ENCODE measurements at places on chromosomes 2 and 18.

DNA sequence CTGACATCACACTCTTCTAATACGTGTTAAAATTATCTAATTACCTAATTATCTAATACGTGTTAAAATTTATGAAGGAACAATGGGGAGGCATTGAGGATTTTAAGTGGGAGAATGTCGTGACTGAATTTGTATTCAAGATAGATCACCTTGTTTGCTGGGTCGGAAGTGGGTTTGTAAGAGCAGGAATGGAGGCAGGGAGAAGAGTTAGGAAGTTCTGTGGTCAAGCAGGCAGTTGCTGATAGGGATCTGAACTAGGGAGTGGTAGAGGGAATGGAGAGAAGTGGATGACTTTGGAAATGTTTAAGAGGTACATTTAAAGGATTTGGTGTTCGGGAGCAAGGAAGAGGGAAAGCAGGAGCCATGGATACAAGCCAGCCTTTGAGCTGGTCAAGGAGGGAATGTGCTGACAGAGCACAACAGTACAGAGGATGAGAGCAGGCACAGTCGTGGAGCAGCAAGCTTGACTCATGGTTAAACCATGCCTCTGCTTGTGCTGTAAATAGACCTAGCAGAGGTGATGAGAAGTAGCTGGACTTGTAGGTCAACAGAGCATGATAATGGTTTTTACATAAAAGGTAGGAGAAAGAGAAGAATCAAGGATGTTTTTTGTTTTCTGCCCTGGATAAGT, 16.2 kb downstream of the IL18RAP start:
- peak; percentile 74 for DNase-seq

DNA sequence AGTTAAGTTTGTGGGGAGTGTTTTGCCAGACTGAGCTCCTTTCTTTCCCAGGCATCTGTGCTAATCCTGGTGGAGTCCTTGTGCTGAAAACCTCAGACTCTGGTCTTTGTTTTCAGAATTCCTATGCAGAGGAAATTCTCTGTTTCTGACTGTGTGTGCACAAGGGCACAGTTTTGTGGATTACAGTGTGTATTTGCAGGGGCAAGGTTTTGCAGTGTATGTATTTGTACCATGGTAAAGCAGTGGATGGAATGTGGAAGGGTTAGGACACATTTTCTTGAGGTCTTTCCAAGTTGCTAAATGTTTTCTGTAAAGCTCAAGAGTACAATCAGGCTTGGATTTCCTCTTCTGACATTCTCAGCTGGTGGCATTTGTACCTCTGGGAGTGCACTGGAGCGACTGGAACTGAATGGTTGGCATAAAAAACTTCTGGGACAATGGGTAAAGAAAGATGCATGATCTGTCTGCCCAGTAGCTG, 139.5 kb upstream of the RND3 start:
- DNase-seq, result peak; percentile 83

DNA sequence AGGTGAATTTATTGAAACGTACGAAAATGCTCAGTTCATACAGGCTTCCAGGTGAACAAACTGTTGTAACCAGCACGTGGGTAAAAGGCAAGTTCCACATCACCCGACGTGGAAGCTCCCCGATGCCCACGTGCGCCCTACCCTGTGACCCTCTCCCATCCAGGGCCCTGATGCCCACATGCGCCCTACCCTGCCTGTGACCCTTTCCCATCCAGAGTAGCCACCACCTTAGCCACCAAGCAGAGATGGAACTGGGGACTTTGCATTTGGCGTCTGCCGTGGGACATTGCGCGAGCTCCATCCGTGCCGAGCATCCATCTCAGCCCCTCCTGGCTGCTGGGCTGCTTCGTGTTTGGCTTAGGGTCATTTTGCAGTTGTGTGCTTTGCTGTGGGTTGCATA, 37.5 kb downstream of the ANO7 start:
- no peak for DNase-seq

GRCh38 chr2:114049280-114049679, 159.4 kb downstream of the ACTR3 start:
- no peak for DNase-seq

DNA sequence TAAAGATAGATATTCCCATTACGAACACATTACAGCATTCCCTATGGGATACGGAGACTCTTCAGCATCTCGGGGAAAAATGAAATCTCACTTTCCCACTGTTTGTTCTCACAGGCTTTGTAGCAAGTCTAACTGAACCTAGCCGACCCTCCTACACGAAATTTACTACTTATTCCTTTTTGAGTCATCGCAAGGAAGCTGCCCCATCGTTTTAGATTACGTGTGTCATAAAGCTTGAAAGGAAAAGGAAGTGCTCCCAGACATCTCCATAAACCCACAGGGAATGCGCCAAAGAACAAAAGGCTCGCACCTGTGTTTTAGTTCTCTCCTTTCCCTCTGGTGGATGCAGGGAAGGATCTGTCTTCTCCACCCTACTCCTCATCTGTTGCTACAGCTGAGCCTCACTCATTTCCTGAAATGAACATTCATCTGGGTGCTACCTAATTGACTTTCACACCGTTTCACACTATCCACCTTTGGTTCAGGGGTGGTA, 76.2 kb upstream of the STK39 start:
- DNase-seq, result no peak

DNA sequence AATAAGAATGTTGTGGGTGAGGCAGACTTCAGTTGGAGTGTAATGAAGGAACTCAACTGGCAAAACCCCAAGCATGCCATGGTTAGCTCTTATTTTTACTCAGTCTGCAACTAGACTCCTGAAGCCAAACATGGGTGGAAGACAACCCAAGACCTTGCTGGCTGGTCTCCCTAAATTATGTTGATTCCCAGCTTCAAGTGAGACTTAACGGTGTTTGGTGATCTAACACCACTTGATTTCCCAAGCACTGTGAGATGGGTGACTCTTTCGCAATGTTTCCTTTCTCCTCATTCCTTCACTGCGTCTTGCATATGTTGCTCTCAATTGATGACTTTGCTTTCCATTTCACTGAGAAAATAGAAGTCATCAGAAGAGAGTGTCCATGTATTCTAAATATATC, 693.1 kb downstream of the DCC start:
- DNase-seq, result peak; percentile 1

DNA sequence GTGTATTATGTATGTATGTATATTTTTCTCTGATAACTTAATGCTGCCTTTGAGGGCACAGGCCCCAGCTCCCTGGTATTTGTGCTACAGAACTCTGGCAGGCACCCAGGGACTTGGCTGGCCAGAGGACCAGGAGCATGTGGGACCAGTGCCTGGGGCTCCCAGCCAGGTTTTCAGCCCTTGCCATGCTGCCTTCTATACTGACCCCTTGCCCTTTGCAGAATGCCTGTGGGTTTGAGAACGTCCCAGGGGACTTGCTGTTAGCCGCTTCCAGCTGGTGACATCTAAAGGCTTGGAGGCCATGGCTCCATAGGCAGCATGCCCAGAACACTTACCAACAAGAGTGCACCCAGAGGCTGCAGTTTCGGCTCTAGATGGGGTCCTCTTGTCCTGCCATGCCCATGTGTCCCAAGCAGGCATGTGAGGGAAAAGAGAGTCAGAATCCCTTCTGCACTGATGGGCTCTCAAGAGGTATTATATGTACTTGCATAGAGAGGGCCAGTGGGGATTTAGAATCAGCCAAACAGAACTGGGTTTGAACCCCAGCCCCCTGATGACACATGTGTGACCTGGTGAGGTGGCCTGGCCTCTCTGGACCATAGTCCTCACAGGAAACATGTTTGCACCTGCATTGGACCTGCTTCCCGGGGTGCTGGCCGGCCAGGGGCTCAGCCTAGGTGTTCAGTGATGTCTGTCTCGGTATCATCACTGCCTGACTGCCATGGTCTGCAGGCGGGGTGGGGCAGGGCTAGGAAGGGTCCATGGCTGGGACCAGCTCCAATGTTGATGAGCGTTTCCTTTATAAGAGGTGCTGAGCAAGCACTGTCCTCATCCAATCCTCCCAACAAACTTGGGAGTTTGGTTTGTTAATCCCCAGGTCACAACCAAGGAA, 119.2 kb upstream of the FHL2 start:
- DNase-seq, result peak; percentile 77

GRCh38 chr18:32889615-32890593, 117.1 kb upstream of the KLHL14 start:
- no peak for DNase-seq

DNA sequence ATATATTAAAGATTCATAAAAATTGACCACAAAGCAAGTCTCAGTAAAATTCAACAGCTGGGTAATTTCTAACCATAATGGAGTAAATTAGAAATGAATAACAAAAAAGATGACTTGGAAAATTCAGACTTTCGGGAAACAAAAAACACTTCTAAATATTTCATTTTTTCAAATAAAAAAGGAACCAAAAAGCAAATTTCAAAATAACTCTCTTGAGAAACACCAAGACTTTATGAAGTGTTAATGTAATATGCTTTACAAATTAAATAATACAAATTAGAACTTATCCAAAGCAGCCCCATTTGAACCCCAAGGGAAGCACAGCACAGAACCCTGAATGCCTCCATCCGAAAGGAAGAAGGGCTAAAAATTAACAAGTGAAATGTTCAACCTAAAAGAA, 175.9 kb downstream of the HDAC4 start:
- DNase-seq, result no peak

DNA sequence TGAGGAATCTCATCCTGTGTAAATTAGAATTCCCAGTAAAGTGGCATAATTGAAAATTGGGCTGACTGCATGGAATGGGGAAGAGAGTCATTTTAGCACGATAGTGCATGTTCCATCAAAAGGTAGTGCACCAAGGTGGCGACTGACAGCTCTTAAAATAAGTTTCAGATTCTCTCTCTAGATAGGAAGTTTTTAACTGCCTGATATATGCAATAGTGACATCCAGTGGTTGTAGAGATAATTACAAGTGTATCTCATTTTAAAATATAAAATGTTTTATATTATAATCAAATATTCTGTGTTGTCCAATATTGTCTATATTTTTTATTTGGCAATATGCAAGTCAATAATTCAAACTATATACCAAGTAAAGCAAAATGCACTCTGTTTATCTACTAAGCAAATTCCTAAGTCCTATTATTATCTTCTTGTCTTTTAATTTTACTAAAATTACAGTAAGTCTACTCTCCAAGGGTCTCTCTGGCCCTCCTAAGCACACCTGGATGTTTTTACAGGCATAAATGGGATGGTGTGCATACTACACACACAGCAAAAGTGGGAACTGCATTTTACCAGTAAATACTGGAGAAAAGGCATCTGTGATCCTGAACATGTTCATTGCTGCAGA, 397.7 kb upstream of the HNRNPA3 start:
- DNase-seq, result peak; percentile 19

GRCh38 chr2:10246370-10246769, 56.3 kb upstream of the HPCAL1 start:
- no peak for DNase-seq

- peak; percentile 74 for DNase-seq
These were observed 19.4 kb upstream of the PAX3 start for GRCh38 chr2:222318026-222318711.

DNA sequence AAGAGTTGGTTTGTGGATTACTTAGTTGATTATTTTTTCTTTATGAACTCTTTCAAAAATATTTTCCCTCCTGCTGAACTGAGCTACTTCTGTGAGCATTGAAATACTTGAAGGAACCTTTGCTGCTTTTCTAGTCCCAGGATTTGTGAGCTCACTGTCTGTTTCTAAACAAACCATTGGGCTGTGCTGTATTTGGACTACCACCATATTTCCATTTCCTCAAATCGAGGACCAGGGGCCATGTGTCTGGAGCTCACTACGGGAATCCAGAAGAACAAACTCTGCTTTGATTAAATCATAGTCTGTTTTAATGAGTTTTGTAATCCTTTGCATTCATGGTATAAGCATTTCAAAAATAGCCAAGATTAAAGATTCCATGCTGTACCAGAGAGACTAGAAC, 1.3 kb downstream of the MRPL33 start:
- DNase-seq, result no peak

- no peak for DNase-seq
These were observed 196.1 kb downstream of the UBE2E3 start for GRCh38 chr2:181176540-181176939.

DNA sequence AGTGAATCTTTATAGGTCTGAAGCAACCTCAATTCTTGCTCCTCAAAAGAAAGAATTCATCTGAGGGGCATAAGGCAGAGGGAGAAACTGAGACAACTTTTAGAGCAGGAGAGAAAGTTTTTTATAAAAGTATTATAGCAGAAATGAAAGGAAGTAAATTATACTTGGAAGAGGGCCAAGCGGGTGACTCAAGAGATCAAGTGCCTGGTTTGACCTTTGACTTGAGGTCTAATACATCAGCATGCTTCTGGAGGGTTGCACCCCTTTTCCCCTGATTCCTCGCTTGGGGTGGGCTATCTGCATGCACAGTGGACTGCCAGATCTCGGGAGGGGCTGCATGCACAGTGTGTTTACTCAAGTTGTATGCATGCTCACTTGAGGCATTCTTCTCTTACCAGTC, 268.5 kb upstream of the LRATD1 start:
- DNase-seq, result no peak

- DNase-seq, result no peak
These were observed 129.2 kb downstream of the MYCN start for GRCh38 chr2:16069663-16069932.

GRCh38 chr2:241809383-241810306, 652 bp downstream of the NEU4 start:
- no peak for DNase-seq

- no peak for DNase-seq
These were observed 221.0 kb upstream of the MMADHC start for GRCh38 chr2:149808556-149808955.

DNA sequence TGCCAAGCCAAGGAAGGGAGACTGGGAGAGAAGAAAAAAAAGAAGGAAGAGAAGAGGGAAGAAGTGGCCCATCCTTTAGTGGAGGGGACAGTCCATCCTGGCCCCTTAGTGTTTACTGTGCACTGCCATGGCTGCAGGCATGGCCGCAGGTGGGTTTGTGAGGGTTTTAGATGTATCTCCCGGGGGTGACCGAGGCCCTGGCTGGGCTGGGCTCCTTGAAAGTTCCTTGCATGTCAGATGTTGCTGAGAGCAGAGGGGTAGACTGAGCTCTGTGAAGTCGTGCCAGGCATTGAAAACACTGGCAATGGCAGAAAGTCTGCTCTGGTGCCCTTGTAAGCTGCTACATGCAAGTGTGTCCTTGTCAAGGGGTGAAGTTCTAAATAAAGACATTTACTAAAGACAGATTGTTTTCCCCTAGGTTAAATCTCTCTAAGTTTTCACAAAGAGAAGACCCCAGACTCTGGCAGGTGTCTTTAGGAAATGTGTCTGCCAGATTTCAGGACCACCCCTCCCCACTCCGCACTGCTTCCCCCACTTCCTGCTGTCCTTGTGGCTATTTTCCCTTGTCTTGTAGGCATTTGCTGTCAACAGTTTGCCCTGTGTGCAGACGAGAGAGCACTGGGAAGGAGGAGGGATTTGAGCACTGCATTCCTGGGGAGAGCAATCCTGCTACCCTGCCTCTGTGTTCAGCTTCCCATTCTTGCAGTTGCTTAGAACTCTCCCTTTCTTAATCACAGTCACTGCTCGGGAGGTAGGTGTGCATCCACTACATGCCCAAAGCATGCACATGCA, 68.4 kb downstream of the ACOXL start:
- no peak for DNase-seq

- peak; percentile 91 for DNase-seq
These were observed 85.7 kb downstream of the COPS8 start for GRCh38 chr2:237171396-237171795.
